Activated CD4-positive, alpha-beta memory T cell treated with anti-CD3 and anti-CD28 coated beads for 36 hours (primary cell): ENCODE measurements at places on chromosomes 7 and 10. TPM values are rescaled to one million over a fixed set of nuclear protein-coding genes. Genes with fewer than 3 reads are reported as not detected.

- no peak overlapping the region for H3K27ac ChIP-seq
- H3K36me3 ChIP-seq = no peaks in the 10 kb centered on the region
- H3K4me1 ChIP-seq = no peaks in the 10 kb centered on the region
- no peak overlapping the region for H3K4me3 ChIP-seq
- DNase-seq = no peak
Observed at GRCh38 chr10:132677096-132677472, 108.9 kb downstream of the NKX6-2 start.

- H3K36me3 ChIP-seq = no peaks in the 10 kb centered on the region
- H3K27ac ChIP-seq = no peak overlapping the region
Observed at GRCh38 chr10:11898372-11899066, 75.4 kb downstream of the PROSER2 start.

- no peak for DNase-seq
- H3K27ac ChIP-seq = no peak overlapping the region
- no peaks in the 10 kb centered on the region for H3K4me1 ChIP-seq
- H3K36me3 ChIP-seq = peaks cover 41% of the 10 kb centered on the region
- no peaks in the 10 kb centered on the region for H3K27me3 ChIP-seq
Observed at GRCh38 chr7:134300988-134301387, 15.7 kb downstream of the SLC35B4 start.

- H3K27me3 ChIP-seq = peaks cover 23% of the 10 kb centered on the region
- no peak overlapping the region for H3K4me3 ChIP-seq
- peaks cover 12% of the 10 kb centered on the region for H3K4me1 ChIP-seq
- H3K27ac ChIP-seq = no peak overlapping the region
Observed at GRCh38 chr7:41870461-41871138, 167.7 kb upstream of the INHBA start.

DNA sequence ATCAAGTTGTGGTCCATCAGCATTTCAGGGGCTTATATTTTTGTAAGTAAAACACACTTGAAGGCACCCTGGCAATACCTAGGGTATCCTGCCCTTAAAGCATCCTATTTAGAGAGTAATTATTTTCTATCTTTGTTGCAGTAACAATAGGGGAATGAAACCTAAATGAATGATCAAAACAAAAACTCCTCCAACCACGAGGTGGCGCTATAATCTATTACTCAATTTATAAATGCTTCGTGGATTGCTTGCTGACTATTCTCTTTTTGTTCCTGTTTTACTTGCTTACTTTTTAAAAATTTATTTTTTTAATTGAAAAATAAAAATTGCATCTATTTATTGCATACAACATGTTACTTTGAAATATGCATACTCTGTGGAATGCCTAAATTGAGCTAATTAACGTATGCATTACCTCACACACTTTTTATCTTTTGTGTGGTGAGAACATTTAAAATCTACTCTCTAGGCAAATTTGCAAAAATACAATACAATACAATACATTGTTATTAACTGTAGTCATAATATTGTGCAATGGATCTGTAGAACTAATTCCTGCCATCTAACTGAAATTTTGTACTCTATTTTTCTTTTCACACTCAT is 147.7 kb upstream of the BMPER start:
- no peak for DNase-seq
- H3K36me3 ChIP-seq = no peaks in the 10 kb centered on the region
- no peaks in the 10 kb centered on the region for H3K4me1 ChIP-seq

MORN4 gene
- total RNA-seq = 6.5 TPM

DNA sequence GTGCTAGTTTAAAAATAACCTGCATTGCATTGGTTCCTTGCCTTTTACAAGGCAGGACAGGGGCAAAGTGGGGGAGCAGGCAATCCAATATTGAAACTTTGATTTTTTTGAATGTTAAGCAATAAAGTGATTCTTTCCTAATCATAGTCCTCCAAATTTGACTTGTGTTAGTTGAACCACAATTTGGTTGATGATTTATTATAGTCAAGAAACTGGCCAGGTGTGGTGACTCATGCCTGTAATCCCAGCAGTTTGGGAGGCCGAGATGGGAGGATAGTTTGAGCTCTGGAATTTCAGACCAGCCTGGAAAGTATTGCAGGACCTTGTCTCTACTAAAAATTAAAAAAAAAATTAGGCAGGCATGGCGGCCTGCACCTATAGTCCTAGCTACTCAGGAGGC is 27.9 kb upstream of the ABLIM1 start:
- no peaks in the 10 kb centered on the region for H3K36me3 ChIP-seq
- no peak overlapping the region for H3K27ac ChIP-seq
- H3K4me3 ChIP-seq = no peak overlapping the region
- no peak for DNase-seq

DNA sequence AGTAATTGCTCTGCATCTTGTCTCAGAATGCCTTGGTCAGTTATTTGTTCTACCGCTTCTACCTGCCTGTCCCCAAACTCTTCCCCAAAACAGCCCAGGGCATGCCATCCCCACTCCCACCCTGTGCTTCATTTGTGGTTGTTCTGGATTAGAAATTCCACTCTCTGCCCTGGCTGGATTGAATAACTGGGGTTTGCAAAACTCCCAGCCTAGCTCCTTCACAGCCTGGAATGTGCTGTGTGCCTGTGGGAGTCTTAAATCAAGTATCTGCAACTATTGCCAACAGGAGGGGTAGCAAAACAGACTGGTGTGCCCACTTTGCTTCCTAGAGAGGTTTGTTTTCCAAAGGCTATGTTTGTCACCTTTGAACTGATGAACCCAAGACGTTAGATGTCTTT is 24.2 kb downstream of the TSPAN15 start:
- no peaks in the 10 kb centered on the region for H3K4me1 ChIP-seq
- no peaks in the 10 kb centered on the region for H3K27me3 ChIP-seq
- no peak for DNase-seq
- H3K4me3 ChIP-seq = no peak overlapping the region
- no peaks in the 10 kb centered on the region for H3K36me3 ChIP-seq
- no peak overlapping the region for H3K27ac ChIP-seq

DNA sequence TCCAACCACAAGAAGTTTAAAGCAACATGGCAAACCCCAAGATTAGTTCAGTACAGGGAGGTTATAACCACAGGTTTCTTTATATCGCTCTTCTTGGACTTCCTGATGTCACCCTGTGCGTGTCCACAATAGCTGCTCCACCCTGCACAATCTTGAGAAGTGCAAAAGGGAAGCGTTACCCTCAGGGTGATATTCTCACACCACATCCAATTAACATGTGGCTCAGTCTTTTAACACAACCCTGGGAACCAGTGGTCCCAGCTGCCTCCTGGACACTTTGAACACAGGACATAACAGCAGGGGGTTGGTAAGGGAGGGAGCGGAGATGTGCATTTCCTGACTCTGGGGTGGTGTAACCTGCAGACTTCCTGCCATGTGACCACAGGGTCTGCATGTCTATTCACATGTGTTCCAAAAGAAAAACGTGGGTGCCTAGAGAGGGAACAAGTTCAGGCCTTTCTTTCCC is 64.6 kb downstream of the GSAP start:
- peaks cover 2% of the 10 kb centered on the region for H3K36me3 ChIP-seq
- no peaks in the 10 kb centered on the region for H3K27me3 ChIP-seq
- peak overlapping the region; percentile 53 for H3K4me3 ChIP-seq
- H3K27ac ChIP-seq = peak overlapping the region; percentile 71
- peak; percentile 57 for DNase-seq

SLC26A5 gene
- not detected for total RNA-seq

- peaks cover 74% of the 10 kb centered on the region for H3K4me1 ChIP-seq
- H3K36me3 ChIP-seq = no peaks in the 10 kb centered on the region
- H3K4me3 ChIP-seq = peak overlapping the region; percentile 64
Observed at GRCh38 chr10:17427666-17428350, 26.6 kb downstream of the ST8SIA6 start.

DNA sequence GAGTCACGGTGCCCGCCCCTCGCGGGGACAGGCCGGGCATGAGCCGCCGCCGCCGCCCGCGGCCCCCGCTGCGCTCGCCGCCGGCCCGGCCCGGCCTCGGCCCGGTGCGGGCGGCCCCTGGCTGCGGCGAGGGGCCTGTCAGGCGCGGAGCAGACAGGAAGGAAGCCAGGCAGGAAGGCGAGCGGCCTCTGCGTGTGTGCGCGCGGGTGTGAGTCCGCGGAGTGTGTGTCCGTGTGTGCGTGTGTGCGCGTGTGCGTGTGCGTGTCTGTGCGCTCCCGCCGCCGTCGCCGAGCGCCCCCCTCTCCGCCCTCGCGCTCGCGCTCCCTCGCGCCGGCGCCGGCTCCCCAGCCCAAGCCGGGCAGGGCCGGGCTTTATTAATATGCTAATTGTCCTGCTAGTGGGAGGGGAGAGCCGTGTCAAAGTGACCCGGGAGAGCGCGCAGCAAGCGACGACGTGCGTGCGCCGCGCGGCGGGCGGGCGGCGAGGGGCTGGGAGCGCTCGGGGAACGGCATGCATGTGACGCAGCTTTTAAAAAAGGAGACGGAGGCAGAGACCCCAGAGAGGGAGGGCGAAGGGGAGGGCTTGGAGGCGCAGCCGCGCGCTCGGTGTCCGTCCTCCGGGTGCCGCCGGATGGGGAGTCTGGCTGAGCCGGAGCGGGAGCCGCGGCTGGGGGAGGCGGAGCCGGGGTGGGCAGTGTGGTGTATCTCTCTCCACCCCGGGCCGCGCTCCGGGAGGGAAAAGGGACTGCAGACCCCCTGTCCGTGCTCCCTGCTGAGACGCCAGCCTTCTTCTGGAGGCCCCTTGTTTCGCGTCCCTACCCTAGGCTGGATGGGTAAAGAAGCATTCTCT is at the start of gene LDB1:
LDB1 (minus strand) TSS at position 227 of the 849 bp plus-strand sequence. CDS start 258 bp downstream, outside the sequence.
- H3K36me3 ChIP-seq = no peaks in the 10 kb centered on the region
- peak within 1 kb of the TSS; percentile 96 for H3K27ac ChIP-seq
- peak; percentile 74 for DNase-seq
- peaks cover 49% of the 10 kb centered on the region for H3K4me1 ChIP-seq

DNA sequence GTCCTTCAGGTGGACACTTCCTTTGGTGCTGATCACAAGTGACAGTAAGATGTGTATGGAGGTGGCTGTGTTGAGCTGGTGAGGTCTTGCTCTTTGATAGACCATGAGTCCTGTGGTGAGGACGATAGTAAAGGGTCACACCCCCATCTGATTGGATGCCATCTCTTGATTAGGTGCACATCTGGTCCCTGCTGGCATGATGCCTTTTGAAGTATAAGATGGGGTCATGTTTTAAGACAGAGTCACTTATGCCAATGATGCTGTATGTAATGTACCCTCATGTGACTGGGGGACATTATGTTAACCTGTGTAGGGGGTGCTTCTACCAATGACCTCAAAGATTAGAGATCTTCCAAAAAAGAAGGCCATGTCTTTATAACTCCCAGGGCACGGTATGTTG is 644.6 kb downstream of the ACTR3B start:
- no peak overlapping the region for H3K27ac ChIP-seq
- H3K4me3 ChIP-seq = no peak overlapping the region
- no peak for DNase-seq
- no peaks in the 10 kb centered on the region for H3K27me3 ChIP-seq
- no peaks in the 10 kb centered on the region for H3K36me3 ChIP-seq

DNA sequence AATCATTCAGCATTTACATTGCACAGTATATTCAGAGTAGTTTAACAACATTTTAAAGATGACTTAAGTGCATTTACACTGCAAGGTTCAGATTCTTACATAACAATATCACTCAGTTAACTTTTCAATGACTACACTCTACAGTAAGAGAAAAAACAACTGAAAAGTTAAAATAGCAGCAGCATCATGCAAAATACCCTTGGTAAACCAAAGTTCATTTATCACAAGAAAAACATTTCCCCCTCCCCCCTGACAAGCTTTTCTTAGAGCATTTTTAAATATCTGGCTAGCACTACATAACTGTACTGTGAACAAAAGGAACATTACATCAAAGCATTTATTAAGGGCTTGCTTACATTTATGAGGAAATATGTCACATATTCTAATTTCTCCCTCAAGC is 179.5 kb upstream of the HGF start:
- no peak overlapping the region for H3K27ac ChIP-seq
- DNase-seq = no peak
- no peaks in the 10 kb centered on the region for H3K36me3 ChIP-seq
- no peak overlapping the region for H3K4me3 ChIP-seq

- no peak overlapping the region for H3K4me3 ChIP-seq
- H3K4me1 ChIP-seq = no peaks in the 10 kb centered on the region
- peaks cover 10% of the 10 kb centered on the region for H3K27me3 ChIP-seq
- no peak overlapping the region for H3K27ac ChIP-seq
- no peaks in the 10 kb centered on the region for H3K36me3 ChIP-seq
Observed at GRCh38 chr10:131706476-131706875, 194.3 kb upstream of the PPP2R2D start.

GRCh38 chr7:151647006-151647405 is 127.3 kb upstream of the RHEB start:
- DNase-seq = no peak
- no peaks in the 10 kb centered on the region for H3K27me3 ChIP-seq

DNA sequence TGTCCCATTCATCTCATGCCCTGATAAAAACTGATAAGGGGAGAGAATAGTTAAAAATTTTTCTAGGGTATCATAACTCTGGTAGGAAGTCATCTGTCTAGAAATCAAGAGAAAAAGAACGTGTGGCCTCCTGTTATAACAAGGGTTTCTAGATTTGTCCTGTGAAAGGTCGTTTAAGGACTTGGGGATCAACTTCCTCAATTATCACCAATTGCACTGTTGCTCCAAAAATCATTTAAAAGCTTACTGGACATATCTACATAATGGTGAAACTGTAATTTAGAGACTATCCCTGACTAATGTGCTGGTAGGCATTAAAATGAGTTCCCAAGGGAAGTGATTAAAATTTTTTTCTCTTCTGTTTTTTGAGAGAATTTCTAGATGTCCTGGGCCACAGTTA is 58.2 kb downstream of the GPR141 start:
- no peaks in the 10 kb centered on the region for H3K27me3 ChIP-seq
- no peak overlapping the region for H3K4me3 ChIP-seq
- DNase-seq = no peak
- H3K4me1 ChIP-seq = no peaks in the 10 kb centered on the region
- no peak overlapping the region for H3K27ac ChIP-seq

RPEL1 gene
- total RNA-seq = 0.10 TPM

NKX2-3 gene
- not detected for total RNA-seq

NME8 gene
- not detected for total RNA-seq

GRCh38 chr10:110150981-110151380 is 56.4 kb upstream of the MXI1 start:
- peaks cover 6% of the 10 kb centered on the region for H3K4me1 ChIP-seq
- no peak for DNase-seq
- H3K4me3 ChIP-seq = no peak overlapping the region
- peaks cover 48% of the 10 kb centered on the region for H3K27me3 ChIP-seq
- no peak overlapping the region for H3K27ac ChIP-seq
- H3K36me3 ChIP-seq = no peaks in the 10 kb centered on the region

DNA sequence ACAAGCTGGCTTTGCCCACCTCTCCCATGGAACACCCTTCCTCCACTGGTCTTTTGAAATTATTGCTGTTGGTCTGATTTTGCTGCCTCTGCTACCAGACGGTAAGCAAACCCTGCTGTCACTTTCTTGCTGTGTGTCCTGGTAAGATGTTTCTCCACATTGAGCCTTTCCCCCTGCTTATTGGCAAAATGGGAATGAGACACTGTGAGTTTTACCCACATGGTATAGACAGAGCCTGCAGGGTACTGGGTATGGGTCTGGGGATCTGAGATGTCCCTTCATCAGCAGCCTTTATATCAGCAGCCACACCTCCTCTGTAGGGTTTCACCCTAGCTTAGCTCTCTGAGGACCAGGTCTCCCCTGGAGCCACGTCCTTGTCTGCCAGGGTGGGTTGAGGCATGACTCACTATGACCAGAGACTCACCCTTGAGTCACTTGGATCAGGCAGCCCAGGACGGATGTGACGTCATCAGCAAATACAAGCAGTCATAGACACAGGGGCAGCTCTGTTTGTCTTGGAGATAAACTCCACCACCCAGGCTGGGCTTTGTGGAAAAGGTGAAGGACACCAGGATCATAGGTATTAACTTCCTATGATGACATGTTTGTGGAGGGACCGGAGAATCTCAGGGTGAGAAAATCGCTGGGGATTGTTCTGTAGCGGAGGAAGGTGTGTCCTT is 17.9 kb upstream of the BAIAP2L1 start:
- peaks cover 13% of the 10 kb centered on the region for H3K4me1 ChIP-seq
- H3K27ac ChIP-seq = no peak overlapping the region
- H3K27me3 ChIP-seq = peaks cover 4% of the 10 kb centered on the region
- peak; percentile 68 for DNase-seq
- no peak overlapping the region for H3K4me3 ChIP-seq
